Activated T-helper 1 cell treated with anti-CD3 and anti-CD28 coated beads, Interleukin-2, amount 50 U/mL, for 16 hours (primary cell): ENCODE measurements at places on chromosomes 7 and 10.

- no peak for DNase-seq
Observed at GRCh38 chr10:109899356-109900331, 23.7 kb downstream of the XPNPEP1 start.

DNA sequence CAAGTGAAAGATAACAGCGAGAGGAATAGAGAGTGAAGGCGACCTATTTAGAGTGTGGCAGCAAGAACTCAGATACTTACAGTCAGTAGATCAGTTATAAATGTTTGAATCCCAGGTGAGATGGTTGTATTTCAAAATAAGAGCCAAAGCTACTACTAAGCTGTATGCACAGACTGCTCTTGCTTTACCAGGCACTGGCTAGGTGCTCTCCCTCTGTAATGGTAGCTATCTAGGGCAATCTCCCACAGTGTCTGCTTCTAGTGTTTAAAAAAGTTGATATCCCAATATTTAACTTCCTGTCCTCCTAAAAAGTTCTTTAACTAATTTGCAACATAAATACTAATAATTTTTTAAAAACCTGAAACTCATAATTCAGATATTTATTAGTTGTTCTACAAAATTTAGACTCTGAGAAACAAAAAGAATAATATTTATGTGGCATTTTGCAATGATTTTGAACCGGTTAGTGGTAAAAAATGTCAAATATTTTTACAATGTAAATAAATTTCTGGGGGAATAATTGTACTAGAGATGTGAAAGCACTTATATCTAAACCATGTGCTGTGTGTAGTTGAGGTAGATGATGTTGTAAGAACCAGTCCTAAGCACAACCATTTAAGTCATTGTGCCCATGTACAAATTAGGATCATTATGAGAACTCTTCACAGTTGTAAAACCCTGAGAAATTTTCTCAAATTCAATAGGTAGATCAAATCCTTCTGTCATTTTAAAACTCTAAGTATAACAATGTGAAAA lies 349.3 kb upstream of the SEMA3D start:
- no peak for DNase-seq

- no peak for DNase-seq
Observed at GRCh38 chr10:121595351-121595805, 2.9 kb downstream of the FGFR2 start.

DNA sequence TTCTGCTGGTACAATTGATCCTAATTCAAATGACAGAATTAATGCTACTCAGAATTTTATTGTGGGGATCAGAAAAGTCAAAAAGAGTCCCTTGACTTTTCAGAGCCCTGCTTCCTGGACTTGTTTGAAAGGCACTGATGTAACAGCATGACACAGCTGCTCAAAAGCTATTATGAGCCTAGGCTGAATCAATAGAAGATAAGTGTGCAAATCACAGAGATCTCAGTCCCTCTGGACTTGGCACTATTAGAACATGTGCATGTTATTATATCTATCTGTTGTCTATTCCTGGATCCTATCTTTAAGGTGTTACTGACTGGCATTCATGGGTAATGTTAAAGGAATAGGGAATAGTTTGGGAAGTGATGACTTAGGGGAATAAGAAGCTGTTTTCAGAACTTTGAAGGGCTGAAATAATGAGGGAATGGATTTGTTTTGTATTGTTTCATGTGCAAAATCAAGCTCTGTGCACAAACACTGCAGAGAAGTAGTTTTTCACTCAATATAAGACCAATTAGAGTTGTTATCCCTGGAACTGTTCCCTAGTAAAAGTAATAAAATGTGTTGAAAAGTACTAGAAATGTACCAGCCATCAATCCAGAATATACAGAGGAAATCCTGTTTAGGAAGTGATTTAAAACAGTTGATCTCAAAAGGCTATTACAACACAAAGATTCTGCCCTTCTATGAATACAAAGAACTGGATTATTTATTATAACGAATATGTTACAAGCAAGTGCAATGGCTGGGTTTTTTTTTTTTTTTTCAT lies 814.9 kb upstream of the C7orf33 start:
- no peak for DNase-seq

DNA sequence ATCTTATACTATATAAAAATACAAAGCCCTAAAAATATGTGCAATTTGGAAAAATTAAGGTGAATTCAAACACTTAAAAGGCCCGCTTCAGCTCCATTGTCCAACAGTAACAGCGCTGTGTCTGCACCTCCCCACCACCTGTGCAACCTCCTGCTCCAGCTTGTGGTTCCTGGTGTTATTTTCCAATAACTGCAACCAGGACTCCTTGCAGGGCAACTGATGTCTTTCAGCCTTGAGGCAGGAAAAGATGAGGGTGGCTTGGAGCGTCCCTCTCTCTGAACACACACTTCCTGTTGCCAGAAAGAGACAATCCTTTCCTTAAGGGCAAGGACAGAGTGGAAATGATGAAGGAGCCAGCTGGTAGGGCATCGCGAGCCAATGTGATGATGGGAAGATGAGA lies 336.0 kb downstream of the GLRX3 start:
- no peak for DNase-seq

DNA sequence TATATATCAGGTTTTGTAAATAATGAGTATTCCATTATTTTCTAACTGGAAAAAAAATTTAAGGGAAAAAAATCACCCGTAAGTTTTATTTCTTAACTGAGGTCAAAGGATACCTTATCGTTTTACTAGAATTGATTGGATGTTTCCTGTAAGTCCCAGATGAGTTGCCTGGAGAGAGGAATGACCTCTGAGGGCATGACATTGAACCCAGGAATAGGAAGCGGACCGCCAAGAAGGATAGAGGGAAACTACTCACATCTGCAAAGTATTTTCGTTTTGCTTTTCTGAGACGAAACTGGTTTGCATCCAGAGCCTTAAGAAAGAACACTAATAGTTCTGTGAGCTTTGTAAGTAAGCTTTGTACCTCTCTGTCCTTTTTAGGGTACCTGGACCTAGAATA lies 17.4 kb downstream of the RABGEF1 start:
- DNase-seq, result no peak

GRCh38 chr7:133358708-133359107 lies 105.8 kb downstream of the EXOC4 start:
- DNase-seq, result no peak

GRCh38 chr10:125003146-125003900 lies 61.4 kb downstream of the ZRANB1 start:
- DNase-seq, result no peak

DNA sequence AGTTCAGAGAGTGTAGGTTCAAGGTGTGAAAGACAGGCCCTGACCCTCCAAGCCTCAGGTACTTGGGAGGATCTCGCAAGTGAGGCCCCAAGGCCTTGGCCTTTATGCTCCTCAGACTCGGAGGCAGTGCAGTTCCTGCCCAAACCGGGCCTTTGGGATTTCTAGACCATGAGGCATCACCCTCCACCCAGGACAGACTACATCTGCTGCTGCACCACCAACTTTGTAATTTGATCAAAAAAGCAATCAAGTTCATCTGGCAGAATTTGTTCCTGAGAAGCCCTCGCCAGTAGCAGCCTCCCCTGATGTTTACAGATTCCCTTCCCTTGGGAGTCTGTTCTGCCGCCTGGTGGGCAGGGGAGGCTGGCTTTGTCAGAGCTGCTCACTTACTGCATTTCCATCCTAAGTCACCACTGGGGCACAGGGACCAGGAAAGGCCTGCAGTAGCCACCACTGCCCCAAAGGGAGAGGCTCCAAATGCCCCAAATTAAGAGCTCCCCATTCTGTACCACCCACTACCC lies 2.1 kb downstream of the CAMK2G start:
- no peak for DNase-seq

- DNase-seq, result no peak
Observed at GRCh38 chr7:53397911-53398310, 362.5 kb downstream of the POM121L12 start.

GRCh38 chr10:71179382-71179781 lies 33.0 kb upstream of the UNC5B start:
- DNase-seq, result no peak

DNA sequence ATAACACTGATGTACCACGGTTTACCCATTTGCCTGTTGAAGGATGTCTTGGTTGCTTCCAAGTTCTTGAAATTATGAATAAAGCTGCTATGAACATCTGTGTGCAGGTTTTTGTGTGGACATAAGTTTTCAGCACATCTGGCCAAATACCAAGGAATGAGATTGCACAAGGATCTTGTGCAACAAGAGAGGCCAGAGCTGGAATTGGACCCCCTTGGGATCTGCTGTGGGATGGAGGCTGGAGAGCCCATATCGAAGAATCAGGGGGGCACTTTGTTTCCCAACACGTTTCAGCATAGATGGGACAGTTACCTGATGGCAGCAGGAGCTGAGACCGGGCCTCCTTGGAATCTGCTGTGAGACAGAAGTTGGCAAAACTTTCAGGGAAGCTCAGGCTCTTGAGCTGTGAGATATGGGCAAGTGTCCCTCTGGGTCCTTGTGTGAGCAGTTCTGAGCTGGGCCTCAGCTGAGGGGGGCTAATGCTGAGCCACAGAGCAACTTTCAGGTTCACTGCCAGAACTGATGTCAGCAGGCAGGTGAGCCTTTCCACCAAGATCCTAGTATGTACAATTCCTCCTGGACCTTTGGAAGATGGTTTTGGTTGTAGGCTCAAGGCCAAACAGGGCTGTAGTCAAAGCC lies 115.2 kb upstream of the RAB18 start:
- no peak for DNase-seq

- DNase-seq, result no peak
Observed at GRCh38 chr10:130994845-130995244, 316.7 kb downstream of the TCERG1L start.

- no peak for DNase-seq
Observed at GRCh38 chr10:53786236-53786900, 1013.8 kb upstream of the MBL2 start.

DNA sequence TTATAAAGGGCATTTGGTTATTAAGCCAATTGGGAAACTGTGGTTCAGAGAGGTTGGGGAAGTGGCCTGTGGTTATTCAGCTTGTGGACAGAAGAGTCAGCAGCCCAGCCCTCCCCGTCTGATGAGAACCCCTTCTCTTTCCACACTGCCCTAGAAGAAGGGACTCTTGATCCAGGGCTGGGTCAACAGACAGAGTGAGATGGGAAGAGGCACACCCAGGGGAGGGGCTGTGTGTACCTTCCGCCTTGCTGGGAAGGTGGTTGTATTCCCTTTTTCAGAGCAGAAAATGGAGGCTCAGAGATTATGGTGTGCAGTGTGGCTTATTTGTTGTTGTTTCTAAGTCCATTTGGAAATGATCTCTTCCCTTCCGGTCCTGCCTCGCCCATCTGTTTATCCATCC lies 103.4 kb downstream of the GRK5 start:
- DNase-seq, result no peak

- no peak for DNase-seq
Observed at GRCh38 chr10:115857856-115858255, 415.1 kb downstream of the GFRA1 start.

- no peak for DNase-seq
Observed at GRCh38 chr7:81014266-81014665, 95.4 kb upstream of the SEMA3C start.

DNA sequence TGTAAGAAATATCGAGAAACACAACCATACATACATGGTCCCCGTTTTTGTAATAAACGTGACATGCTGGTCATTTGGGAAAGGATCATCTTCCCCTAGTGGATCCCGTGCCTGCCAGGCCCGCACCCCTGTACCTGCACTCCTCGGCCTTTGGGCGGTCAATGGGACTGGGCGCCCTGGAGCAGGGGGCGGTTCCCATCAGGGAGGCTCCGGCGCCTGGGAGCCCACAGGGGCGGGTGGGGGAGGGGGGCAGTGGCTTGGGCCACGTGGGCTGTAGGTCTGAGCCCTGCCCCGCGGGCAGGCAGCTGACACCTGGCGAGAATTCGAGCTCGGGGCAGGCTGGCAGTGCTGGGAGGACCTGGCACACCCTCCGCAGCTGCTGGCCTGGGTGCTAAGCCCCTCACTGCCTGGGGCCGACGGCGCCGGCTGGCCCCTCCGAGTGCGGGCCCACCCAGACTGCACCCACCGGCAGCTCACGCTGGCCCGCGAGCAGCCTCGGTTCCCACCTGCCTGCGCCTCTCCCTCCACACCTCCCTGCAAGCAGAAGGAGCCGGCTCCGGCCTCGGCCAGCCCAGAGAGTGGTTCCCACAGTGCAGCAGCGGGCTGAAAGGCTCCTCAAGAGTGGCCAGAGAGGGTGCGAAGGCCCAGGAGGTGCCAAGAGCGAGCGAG lies 361.6 kb upstream of the GRM3 start:
- DNase-seq, result no peak

GRCh38 chr10:106566873-106567272 lies 597.6 kb downstream of the SORCS1 start:
- no peak for DNase-seq

- no peak for DNase-seq
Observed at GRCh38 chr10:130921911-130922440, 389.5 kb downstream of the TCERG1L start.

DNA sequence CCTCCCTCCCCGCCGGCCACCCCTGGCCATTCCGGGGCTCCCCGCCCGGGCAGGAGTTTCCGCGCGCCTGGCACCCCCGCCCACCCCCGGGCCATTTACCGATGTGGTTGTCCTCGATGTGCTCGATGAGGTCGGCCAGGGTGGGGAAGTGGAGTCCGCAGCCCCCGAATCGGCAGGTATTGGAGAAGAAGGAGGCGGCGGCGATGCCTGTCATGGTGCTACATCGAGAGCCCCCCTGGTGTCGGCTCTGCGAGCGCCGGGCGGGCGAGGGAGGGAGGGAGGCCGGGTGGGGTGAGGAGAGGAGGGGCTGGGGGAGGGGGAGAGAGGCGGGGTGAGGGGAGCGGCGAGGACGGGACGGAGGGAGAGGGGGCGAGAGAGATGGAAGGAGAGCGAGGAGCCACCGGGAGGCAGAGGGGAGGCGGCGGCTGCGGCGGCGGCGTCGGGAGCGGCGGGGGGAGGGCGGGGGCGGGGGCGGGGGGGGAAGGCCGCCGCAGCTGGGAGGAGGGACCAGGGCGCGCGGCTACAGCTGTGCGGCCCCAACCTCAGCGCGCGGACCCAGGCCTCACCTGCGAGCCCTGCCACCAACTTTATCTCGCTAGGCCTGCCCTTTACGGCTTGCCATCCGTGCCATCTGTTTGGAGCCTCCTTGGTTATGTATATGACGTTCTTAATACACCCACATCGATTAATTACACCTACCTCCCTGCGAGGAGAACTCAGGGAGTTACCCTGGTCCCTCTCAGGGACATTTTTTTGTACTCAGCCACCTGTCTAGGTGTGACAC lies at the start of gene JAZF1:
JAZF1 (minus strand) TSS at position 432 of the 784 bp plus-strand sequence.
- DNase-seq, result peak; percentile 34

DNA sequence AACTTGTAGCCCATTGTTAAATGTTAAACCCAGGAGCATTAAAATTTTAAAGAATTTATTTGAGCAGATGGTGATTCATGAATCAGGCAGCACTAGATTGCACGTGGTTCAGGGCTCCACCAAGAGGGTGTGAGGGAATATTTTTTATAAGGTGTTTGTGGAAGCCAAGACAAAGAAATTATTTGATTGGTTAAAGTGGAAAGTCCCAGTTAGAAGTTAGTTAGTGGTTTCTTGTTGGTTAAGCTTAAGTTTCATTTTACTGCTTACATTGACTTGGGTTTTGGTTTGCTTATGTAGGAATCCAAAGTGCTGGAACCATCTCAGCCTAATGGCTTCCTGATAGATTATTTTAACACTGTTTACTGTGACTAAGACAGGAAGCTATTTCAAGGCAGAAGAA lies 906.2 kb downstream of the LRMDA start:
- DNase-seq, result no peak
